ENCODE measurements at places on chromosomes 3 and 15.
A peak's percentile ranks its signal among the peaks of the same experiment; 100 is the strongest.

DNA sequence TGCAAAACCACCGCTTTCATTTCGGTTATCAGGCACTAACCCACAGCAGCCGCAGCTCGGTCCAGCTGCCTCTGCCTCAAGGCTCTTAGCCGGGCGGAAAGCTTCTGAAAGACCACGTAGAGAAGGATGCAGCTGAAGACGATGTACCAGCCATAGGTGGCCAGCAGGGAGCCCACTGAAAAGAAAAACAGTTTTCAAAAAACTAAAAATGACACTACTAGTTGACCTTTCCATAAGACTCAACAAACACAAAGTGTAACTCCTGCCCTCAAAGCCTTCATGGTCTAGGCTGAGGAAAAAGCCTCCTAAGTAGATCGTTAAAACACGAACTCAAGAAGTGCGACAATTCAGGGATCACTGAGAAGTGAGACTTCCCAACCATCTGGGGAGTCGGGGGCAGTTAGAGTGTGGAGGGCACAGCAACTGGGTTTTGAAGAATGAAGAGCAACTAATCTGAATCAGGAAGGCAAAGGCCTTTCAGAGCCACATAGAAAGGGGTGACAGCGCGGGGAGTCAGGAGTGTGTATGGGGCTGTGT is 716 bp downstream of the SELENOS start:
- DNase-seq: no peak

DNA sequence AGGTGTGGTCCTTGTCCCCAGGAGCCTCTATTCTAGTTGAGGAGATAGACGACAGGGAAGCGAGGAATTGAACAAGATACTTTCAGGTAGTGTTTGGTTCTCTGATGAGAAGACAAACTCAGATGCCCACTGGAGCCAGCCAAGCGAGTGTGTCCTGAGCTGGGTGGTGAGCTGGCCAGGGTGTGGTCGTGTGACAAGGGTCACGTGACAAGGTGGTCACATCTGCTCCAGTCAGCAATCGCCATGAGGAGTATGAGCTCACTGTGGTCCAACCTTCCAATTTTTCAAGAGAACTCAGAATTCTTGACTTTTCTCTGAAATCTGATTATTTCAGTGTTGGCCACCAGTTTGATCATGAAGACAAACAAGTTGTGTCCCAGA is 39.5 kb downstream of the SLC6A6 start:
- no peak for DNase-seq

DNA sequence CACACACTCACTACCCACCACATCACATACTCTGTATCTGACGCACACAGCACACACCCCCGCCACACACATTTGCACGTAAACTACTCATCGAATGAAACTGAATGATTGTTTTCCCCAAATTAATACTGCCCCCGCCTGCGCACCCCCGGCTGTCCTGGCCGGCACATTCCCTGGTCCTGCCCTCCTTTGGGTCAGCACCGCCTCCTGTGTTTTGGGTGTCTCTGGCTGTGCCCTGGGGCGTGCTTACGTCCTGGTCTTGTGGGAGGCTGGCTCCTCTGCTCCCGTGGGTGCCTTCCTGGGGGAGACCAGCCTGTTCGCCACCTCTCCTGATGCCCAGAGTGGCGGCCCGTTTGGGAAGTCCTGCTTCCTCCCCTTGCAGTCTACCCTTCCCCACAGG is 30.2 kb downstream of the APBA2 start:
- DNase-seq: no peak

GRCh38 chr15:52728899-52729298 is 49.7 kb upstream of the ATOSA start:
- DNase-seq: no peak

- DNase-seq: no peak
These were observed 651 bp downstream of the PLCD1 start for GRCh38 chr3:38028621-38029361.

GRCh38 chr3:190886945-190887344 is 24.5 kb upstream of the GMNC start:
- DNase-seq: no peak

DNA sequence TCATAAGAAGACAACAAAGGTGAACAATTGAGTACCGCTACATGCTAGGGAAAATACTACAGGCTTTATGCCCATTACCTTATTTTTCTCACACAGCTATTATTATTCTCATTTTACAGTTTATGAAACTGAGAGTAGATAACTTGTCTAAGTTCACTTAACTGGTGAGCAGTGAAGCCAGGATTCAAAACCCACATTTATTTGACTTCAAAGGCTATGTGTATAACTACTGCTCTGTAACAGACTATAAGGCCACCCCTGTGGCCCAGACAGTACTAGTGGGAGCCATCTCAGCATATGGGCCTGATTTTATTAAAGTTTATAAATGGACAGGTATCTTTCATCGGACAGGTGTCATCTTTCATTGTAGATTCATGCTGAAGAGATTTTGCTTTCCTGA is 14.4 kb upstream of the BBX start:
- no peak for DNase-seq

GRCh38 chr3:18735005-18735404 is 309.9 kb upstream of the SATB1 start:
- DNase-seq: no peak

DNA sequence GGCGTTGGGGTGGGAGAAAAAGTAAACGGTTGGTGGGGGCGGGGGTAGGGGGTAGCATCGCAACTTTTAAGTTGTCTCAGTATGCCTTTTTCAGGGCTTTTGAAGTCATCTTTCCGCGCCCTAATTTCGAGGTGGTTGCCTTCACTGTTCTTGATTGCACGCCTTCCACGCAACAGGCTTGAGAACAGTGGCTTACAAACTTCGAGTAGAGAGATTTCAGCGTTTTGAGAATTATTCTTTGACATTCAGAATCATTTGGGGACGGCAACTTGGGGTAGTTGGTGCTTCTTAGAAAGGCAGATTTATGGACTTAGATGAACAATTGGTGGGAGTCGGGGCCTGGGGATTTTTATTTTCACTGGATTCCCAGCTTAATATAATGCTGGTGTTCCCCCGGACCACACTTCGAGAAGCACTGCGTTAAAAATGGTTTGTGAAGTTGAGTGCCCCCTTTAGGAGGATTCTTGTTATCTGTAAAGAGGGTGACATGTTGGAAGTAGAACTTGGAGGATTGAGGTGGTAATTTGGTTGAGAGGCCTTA is 880 bp downstream of the PPP4R2 start:
- DNase-seq: peak; percentile 19
